ENCODE measurements at places on chromosomes 16 and 17.

DNA sequence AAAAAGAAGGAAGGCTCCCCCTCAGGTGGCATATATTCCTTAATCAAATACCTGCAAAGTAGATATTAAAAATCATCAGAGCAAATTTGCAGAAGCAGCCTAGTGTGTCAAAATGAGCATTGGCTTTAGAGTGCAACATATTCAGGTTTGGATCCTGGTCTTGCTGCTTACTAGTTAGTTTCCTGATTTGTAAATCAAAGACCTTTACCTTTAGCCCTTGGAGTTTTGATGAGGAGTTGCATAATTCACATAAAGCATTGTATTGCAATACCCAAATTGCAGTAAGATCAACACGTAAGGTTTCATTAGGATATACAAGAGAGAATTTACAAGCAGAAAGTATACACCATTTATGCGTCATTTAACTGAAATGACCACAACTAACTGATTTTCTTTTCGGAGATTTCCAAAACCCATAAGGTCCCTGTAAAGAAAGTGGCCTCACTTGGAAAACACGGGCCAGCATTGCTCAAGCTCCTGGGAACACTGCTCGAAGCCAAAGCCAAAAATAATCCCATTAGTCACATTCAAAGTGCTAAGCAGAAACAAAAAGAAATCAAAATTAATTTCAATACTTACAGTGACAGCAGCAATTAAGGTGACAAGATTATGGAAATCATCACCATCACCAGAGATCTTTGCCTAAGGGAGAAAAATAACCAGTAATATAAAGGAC is 415.9 kb upstream of the ERCC4 start:
- no peak for DNase-seq

DNA sequence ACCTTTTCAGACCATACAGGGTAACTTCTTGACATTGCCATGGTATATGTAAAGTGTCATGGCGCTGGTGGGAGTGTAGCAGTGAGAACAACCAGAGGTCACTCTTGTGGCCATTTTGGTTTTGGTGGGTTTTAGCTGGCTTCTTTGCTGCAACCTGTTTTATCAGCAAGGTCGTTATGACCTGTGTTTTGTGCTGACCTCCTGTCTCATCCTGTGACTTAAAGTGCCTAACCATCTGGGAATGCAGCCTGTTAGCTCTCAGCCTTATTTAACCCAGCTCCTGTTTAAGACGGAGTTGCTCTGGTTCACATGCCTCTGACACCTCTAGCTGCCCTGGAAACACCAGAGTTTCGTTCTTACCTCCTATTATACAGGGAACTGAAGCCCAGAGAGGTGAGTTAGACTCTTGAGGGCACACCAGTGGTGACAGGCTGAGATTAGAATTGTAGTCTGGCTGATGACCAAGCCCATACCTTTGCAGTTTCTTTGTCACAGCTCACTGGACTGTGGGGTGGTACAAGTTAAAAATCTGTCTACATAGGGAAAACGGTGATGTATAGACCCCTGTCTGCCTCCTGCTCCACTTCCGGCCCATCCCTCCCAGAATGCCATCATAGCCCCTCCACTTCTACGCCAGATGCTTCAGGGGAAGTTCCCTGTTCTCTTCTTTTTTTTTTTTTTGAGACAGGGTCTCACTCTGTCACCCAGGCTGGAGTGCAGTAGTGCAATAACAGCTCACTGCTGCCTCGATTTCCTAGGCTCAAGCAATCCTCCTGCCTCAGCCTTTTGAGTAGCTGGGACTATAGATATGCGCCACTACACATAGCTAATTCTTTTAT is 21.0 kb downstream of the KSR1 start:
- DNase-seq, result no peak

GRCh38 chr17:22692066-22692805 is 999.9 kb downstream of the KCNJ18 start:
- no peak for DNase-seq

DNA sequence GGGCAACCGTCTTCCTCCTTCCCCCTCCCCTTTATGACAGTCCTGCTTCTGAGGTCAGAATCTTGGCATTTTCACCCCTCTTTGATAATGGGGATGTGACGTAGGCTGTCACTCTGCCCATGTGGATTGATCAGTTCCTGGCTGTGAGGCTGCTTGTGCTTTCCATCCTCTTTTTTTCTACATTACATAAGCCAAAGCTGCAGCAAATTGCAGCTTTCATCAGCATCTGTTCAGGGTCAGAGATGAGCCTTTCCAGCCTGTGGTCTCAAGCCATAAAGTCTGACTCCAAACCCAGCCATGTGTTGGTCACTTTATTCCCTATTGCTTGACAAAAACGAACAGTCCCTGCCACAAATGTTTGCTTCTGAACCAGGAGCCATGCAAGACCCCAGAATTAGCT is 535.1 kb downstream of the CDH11 start:
- DNase-seq, result no peak

DNA sequence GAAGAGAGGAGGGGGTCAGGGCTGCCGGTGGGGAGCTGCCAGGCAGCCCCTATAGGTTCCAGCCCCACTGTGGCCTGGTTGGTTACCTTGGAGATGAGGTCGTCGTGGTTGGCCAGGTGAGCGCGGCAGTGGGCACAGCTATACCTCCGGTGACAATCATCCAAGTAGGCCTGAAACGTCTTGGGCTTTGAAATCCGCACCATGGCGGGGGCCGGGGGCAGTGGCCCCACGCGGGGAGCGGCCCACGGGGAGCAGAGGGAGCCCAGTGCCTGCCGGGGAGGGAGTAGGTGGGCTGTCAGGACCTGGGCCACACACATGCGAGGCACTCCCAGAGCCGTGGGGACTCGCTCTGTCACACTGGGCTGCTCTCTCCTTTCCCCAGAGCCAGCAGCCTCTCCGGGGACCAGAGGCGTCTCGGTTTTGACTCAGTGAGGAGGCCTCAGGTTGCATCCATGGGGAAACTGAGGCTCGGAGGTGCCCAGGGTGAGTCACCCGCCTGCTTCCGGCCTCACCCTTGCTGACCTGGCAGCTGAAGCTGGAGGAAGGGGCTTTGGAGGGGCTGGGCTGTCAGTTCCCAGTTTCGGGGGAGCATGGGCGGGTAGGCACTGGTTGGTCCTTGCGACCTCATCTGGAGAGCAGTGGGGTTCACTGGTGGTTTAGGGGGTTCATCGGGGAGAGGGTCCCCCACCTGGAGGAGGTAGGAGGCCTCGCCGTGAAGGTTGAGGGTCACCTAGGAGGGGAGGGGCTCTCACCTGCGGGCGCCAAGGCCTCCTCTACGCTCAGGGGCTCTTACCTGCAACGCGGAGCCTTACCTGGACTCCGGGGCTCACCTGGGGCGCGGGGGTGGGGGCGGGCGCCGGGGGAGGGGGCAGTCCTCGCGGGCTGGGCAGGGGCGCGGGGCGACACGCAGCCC is 591 bp downstream of the YPEL3 start:
- no peak for DNase-seq

DNA sequence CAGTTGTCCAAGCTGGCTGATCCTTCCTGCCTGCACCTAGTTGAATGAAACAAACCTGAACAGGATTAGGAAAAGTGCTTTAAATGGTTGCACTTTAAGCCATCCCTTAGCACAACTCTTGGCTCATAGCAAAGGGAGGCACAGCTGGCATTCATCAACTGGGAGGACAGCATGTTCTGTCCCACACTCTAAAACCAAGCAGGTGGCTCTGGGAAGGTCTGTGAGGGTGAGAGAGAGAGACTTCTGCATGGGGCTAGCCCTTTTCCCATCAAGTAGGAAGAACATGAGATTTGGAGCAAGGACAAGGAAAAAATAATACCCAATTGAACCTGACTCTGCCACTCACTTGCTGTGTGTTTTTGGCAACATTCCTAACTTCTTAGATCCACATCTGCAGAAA is 140.9 kb upstream of the CCL2 start:
- no peak for DNase-seq

DNA sequence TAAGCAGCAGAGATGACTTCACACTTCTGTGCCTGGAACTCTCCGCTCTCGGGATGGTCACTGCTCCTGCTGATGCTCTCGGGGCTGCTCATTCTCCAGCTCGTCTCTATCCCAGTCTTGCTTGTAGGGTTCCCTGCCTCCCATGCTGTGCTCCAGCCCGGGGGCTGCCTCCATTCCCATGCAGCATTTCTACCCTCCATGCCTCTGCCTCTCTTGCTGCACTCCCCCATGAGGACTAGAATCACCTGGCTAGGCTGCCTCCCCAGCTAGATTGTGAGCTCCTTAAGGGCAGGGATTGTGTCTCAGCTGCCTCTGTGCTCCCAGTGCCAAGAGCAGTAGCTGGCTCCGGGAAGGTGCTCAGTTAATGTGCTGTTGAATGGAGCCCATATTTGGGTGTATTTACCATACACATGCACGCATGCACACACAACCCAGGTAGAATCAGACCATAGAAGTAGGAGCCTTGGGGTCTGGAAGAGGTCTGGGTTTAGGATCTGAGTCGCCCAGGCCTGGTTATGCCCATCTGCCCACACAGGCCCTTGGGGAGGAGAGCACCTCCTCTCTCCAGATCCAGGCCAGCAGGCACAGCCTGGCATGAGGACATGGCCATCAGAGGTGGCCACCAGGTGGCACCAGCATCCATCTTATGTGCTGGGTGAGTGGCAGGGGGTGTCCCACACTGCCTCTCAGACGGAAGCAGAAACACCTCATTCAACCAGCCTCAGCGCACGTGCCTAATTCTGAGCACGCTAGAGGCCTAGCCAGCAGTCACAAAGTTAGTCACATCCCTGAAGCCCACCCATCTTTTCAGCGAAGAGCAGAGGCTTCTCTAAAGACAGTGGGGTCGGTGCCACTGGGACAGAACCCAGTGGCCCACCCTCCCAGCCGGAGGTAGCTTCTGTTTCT is 9.3 kb downstream of the GIT1 start:
- no peak for DNase-seq

DNA sequence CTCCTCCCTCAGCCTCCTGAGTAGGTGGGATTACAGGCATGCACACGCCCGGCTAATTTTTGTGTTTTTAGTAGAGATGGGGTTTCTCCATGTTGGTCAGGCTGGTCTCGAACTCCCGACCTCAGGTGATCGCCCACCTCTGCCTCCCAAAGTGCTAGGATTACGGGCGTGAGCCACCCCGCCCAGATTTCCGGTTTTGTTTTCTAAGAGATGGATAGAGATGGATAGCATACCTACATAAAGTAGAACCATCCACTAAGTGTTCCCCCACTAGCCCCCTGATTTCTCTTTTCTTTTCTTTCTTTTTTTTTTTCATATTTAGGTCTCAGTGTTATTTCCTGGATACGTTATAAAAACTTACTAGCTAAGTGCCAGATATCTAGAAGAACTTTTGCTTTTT is 2.0 kb downstream of the WSB1 start:
- no peak for DNase-seq

DNA sequence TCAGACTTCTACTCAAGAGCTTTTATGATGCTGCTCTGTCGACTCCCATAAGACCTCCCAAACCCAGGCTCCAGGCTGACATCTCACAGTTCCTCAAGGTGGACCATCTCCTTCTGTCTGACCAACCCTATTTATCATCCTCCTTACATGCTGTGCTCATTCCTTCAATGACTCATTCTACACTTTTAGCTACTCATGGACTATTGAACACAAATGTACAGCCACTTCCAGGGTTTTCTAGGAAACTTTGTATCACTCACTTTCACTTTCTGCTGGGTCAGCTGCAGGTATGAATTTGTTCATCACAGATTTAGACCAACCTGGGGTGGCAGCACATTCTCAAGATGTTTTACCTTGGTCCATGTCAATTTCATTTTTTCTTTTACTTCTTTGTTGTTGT is 162.4 kb upstream of the FAM20A start:
- no peak for DNase-seq

DNA sequence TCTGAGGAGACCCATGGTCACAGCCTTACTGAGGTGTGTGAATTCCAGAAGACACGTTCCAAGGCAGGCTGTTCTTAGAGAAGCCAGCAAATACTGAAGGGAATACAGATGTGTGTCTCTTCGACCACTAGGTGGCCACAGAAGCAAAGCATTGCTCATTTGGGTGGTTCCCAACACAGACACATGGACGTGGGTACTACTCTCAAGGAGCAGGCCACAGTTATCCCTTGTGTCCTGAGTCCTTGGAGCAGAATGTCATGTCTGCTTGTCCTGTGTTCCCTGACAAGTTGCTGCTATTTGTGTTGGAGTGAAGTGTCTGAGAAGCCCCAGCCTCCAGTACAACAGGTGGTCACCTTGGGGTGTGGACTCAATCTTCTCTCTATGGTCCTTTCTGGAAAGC is 30.3 kb downstream of the HMOX2 start:
- DNase-seq, result no peak

GRCh38 chr17:18916816-18917500 is 35.0 kb upstream of the SLC5A10 start:
- DNase-seq, result no peak

GRCh38 chr17:70115126-70115525 is 40.1 kb downstream of the KCNJ16 start:
- no peak for DNase-seq

DNA sequence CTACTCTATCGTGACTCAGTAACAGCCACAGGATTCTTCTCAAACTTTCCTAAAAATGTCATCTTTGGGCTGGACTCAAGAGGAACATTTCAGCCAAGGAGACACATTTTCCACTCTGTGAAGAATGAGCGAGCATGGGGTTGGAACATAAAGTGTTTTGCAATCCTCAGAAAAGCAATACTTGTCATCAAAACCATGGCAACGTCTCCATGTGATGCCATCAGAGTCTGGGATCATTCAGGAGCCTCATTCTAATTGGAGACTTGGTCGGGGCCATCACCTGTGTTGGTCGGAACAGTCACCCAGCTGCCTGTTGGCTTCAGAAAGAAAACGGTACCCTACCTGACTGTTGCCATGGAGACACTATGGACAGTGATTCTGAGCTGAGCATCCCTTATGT is 25.5 kb downstream of the MYOCD start:
- DNase-seq, result no peak

DNA sequence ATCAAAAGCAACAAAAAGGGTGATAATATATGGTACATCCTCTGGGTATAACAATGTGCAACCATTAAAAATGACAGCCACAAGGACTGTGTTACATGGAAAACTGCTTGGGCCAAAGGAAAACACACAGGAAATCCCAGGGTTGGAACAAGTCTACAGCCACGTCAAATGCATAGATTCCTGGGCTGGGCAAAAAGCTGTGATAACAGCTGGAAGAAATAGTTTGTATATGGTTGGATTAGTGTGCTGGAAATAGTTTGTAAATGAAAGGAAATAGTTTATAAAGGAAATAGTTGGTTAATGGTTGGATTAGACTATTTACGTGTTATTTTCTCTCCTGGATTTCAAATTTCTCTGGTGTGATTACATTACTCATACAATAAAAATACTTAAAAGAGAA is 2.6 kb downstream of the HSD17B2 start:
- DNase-seq, result no peak

Data from SIG-M5 (cell line).